ENCODE measurements at places on chromosomes 5 and 9.

- DNase-seq = peak; percentile 77
These were observed 62.1 kb upstream of the VLDLR start for GRCh38 chr9:2559192-2560152.

DNA sequence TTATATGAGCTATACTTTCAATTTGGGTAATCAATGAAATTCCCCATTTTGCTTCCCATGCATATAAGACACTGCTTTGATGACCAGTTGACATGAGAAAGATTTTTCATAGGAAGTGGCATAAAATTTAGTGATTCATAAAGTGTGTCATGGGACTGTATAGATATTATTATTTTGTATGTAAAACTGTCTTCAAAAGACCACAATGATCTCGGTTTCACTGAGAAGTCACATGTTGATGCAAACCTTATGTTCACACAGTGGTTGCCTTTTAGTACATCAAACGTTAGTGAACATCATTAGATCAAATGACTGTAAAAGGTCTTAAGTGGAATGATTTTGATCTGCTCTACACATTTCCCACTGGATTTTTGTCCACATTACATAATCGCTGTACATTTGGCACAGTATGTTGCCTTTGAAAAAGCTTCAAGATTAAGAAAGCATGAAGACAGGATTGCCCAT is 349.2 kb upstream of the MEF2C start:
- DNase-seq = no peak

- DNase-seq = no peak
These were observed 6.4 kb upstream of the TOR4A start for GRCh38 chr9:137270929-137271695.

GRCh38 chr5:126686451-126687126 is 85.8 kb downstream of the PHAX start:
- no peak for DNase-seq

DNA sequence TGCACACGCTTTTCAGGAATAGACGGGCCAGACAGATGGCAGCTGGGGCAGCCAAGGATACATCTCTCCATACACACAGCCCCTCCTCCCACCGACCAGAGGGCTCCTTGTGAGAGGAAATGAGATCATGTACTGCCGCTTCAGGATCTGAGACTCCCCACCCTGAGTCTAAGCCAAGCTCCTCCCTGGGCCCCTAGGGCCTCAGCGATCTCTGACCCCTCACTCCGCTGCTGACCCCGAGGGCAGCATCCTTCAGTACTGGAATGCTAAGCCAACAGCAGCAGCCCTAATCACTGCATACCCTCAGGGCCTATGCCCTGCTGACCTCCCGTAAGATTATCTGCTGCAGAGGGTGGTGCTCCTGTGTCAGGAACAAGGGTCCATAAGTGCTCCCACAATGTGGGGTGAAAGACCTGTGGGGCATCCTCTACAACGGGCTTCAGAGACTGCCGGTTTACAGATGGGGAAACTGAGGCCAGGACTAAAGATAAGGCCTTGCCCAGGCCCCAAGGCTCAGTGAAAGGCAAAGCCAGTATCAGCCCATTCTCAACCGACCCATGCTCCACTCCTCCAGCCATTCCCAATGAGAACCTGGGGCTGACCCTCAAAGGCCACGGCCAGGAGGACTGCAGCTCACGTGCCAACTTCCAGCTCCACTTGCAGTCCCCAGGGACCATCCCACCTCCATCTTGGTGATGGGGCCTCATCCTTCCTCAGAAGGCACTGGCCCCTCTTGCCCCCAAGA is 37.5 kb downstream of the BICD2 start:
- no peak for DNase-seq

- DNase-seq = peak; percentile 62
These were observed 12.5 kb downstream of the CARD6 start for GRCh38 chr5:40853632-40854192.

GRCh38 chr5:172841256-172841655 is 7.2 kb downstream of the ERGIC1 start:
- no peak for DNase-seq

- peak; percentile 62 for DNase-seq
These were observed 97.5 kb downstream of the COL5A1 start for GRCh38 chr9:134738869-134739659.

DNA sequence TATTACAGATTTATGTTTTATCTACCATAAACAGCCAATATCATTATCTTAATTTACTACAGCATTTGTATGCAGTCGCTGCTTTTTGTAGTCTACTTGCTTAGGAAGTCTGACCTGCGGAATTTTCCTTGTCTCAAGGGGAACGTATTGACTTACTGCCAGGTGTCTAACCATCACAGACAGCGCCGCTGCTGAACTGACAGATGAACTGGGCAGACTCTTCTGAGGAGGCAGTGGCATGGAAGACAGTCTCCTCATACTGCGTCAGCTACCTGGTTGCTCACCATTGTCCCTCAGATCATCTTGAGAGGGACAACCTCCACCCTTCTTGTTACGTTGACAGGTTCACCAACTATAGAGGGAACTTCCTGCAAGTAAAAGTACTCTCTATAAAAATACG is 574.3 kb upstream of the ZNF462 start:
- DNase-seq = no peak

GRCh38 chr5:126137891-126138280 is 285.3 kb upstream of the GRAMD2B start:
- no peak for DNase-seq

All from RCC 7860 (cell line).